ENCODE measurements at places on chromosomes 4 and X.

DNA sequence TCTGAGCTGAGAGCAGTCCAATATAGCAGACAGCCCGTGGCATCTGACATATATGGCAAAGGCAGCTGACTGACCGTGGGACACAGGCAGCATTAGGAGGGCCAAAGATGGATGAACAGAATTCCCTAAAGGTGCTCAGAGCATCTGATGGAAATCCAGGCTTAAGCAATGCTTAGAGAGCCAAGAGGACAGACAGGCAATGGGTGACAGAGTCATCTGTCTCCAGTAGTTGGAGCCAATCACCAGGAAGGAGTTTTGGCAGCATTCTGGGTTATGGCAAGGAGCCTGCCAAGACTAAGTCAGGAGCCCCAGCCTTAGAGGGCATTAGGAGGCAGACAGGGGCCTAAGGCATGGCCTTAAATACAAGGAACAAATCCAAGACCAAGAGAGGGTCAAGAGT is 153.3 kb upstream of the USP9X start:
- no peak for DNase-seq
- H3K4me3 ChIP-seq, result no peak overlapping the region
- H3K36me3 ChIP-seq, result no peaks in the 10 kb centered on the region
- H3K27ac ChIP-seq, result peak overlapping the region; percentile 71
- peaks cover 1% of the 10 kb centered on the region for H3K27me3 ChIP-seq

- H3K4me3 ChIP-seq, result no peak overlapping the region
- no peaks in the 10 kb centered on the region for H3K36me3 ChIP-seq
- H3K27me3 ChIP-seq, result peaks cover 13% of the 10 kb centered on the region
- peaks cover 54% of the 10 kb centered on the region for H3K4me1 ChIP-seq
These were observed 198.0 kb upstream of the LEF1 start for GRCh38 chr4:108366716-108367115.

DNA sequence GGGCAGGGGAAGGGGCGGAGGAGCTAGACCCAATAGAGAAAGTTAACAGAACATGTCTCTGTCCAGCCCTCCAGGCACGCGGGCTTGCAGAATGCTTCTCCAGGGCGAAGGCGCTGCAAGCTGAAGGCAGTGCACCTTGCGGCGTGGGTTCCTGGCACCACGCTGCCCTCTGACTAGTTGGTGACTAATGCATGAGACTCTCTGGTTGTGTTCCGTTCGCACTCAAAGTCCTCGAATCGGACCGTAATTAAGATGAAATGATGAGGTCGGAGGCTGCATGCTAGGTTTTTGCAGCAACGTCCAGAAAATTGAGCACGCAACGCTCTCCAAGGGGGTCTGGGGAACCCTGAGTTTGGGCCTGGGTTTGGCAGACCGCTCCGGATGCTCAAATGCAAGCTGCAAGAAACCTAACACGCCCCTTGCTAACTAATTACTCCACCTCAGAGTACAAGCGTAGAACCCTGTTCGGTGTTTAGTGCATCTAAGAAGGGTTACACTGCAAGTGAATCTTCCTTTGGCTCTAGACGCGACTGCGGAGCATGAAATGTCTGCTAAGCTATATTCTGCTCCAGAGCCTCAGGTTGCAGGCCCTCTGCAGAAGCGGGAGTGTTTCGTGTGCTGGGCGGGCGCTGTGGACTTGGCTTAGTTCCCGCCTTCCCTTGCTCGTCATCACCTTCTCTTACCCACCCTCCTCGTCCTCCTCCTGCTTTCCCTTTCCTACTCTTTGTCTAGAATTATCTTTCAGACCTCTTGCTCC is 57.1 kb upstream of the NKAP start:
- no peak for DNase-seq
- peaks cover 49% of the 10 kb centered on the region for H3K27me3 ChIP-seq
- H3K4me3 ChIP-seq, result no peak overlapping the region

DNA sequence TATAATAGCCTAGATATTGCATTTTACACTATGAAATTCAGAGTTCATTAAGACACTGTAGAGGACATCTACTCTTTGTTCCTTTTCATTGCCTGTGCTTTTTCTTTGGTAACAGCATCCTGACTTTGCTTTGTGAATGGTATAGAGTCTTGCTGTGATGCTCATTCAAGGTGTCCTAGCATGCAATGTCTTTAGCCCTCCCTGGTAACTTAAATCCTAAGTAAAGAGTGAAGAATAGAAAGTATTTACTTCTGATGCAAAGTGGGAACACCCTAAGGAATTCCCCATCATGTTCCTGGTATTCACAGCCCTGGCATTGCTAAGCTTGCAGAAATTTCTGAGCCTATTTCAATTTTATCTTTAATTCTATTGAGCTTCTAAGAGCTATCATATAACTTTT is 400.1 kb downstream of the FAT4 start:
- no peak for DNase-seq
- H3K4me1 ChIP-seq, result no peaks in the 10 kb centered on the region
- H3K4me3 ChIP-seq, result no peak overlapping the region

DNA sequence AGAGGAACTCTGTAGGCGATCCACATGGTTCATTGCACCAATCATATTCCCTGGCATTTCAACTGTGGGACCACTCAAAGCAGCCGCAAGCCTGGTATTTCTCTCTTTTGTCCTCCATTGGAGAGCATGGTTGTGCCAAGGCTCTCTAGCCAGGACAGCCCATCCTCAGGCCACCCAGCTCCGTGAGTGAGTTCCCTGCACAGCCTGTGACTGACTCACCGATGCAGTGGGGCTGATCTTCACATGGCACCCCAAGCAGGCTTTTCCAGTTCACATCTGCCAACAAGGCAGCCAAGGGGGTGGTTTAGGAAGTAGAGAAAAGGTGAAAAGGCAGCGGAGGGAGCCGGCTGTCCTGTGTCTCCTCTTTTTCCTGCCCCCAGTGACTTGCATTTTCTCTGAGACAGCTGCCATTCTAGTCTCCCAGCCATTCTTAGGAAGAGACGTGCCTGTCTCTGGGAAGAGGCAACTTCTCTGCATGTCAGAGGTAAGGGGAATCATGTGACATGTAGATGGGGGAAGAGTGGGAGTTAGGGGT is 69.2 kb downstream of the MID1IP1 start:
- H3K36me3 ChIP-seq, result no peaks in the 10 kb centered on the region
- H3K4me3 ChIP-seq, result no peak overlapping the region
- no peaks in the 10 kb centered on the region for H3K4me1 ChIP-seq
- DNase-seq, result no peak

GRCh38 chrX:53637479-53637878 is 49.0 kb downstream of the HUWE1 start:
- no peak for DNase-seq
- no peaks in the 10 kb centered on the region for H3K27me3 ChIP-seq
- peaks cover 3% of the 10 kb centered on the region for H3K4me1 ChIP-seq
- no peak overlapping the region for H3K4me3 ChIP-seq
- H3K27ac ChIP-seq, result no peak overlapping the region

GRCh38 chrX:30005813-30006212 is 209.6 kb upstream of the MAGEB2 start:
- no peak overlapping the region for H3K27ac ChIP-seq
- no peaks in the 10 kb centered on the region for H3K36me3 ChIP-seq
- no peaks in the 10 kb centered on the region for H3K27me3 ChIP-seq
- no peak overlapping the region for H3K4me3 ChIP-seq
- H3K4me1 ChIP-seq, result no peaks in the 10 kb centered on the region

- no peak for DNase-seq
- H3K27ac ChIP-seq, result no peak overlapping the region
- no peaks in the 10 kb centered on the region for H3K36me3 ChIP-seq
- H3K4me3 ChIP-seq, result no peak overlapping the region
- H3K4me1 ChIP-seq, result no peaks in the 10 kb centered on the region
- H3K27me3 ChIP-seq, result peaks cover 2% of the 10 kb centered on the region
These were observed 240.3 kb downstream of the PALLD start for GRCh38 chr4:168736860-168737805.

- no peaks in the 10 kb centered on the region for H3K27me3 ChIP-seq
- no peak for DNase-seq
- no peaks in the 10 kb centered on the region for H3K36me3 ChIP-seq
These were observed 436.2 kb downstream of the TLL1 start for GRCh38 chr4:166309286-166309685.

DNA sequence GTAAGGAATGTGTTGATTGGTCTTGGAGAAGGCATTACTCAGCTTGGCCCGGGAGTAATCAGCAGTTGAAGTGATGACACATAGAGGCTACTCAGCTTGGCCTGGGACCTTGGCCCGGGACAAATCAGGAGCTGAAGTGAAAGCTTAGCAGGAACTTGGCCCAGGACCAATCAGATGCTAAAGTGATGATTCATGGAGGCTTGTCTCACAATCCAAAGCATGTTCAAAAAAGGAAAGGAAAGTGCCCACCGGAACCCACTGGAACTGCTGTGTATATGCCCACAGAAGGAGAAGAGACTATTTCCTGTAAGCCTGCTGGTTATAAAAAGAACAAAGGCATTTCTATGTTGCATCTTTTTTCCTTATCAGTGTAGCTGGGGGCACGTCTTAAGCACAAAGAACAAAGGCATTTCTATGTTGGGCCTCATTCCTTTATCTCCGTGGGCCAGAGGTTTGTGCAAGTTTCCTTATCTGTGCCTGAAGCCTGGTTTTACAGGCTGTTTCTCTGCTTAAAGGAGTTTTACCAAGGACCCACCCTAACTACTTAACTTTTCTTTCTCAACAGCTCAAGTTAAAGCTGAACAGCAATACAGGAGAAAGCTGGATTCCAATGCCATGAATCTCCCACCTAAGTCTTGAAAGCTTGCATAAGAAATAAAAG is 1176.7 kb downstream of the NLGN4X start:
- no peaks in the 10 kb centered on the region for H3K4me1 ChIP-seq
- H3K4me3 ChIP-seq, result no peak overlapping the region
- no peak overlapping the region for H3K27ac ChIP-seq
- H3K27me3 ChIP-seq, result no peaks in the 10 kb centered on the region
- no peaks in the 10 kb centered on the region for H3K36me3 ChIP-seq
- no peak for DNase-seq

- peaks cover 13% of the 10 kb centered on the region for H3K4me1 ChIP-seq
- peaks cover 39% of the 10 kb centered on the region for H3K36me3 ChIP-seq
- H3K4me3 ChIP-seq, result no peak overlapping the region
- no peak for DNase-seq
- H3K27me3 ChIP-seq, result no peaks in the 10 kb centered on the region
These were observed 25.2 kb downstream of the PPP2R3B start for GRCh38 chrX:361231-362145.

DNA sequence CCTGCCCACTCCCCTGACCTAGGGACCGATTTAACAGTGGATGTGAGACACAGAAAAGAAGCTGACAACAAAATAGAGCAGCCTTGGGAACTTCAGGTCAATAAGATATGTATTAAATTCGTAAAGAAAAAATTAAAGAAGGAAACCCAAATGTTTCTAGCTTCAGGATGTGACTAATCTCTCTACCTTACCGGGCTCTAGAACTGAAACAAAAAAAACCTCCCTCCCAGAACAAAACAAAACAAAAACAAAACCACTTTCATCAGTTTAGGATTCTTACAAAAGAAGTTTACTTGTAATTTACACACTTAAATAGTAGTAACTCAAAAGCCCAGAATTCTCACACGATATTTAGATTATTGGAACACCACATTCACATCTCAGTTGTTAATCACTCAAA is 185.8 kb upstream of the RPS6KA3 start:
- peaks cover 3% of the 10 kb centered on the region for H3K27me3 ChIP-seq
- peak overlapping the region; percentile 1 for H3K4me3 ChIP-seq
- H3K27ac ChIP-seq, result peak overlapping the region; percentile 84
- DNase-seq, result no peak

DNA sequence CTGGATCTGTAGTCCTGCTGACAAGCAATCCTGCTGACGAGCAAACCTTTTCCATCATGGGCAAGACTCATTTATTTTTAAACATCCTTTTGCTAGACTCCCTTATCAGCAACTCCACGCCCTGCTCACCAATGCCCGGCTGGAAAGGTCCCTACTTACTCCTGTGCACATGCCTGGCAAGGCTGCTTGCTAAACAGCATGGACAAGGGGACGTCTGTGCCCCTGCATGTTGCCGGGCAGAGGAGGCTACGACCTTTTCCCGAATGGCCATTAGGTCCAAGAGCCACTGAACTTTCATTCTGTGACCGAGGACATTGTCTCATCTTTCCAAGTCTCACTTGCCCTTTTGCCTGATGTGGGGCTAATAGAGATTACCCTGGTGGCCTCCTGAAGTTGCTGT is 98.6 kb downstream of the MGST2 start:
- DNase-seq, result no peak
- no peaks in the 10 kb centered on the region for H3K36me3 ChIP-seq
- H3K4me3 ChIP-seq, result no peak overlapping the region
- H3K27me3 ChIP-seq, result peaks cover 11% of the 10 kb centered on the region
- H3K27ac ChIP-seq, result no peak overlapping the region

GRCh38 chr4:128527946-128528576 is 240.4 kb upstream of the PGRMC2 start:
- H3K36me3 ChIP-seq, result no peaks in the 10 kb centered on the region
- no peak for DNase-seq
- peaks cover 8% of the 10 kb centered on the region for H3K4me1 ChIP-seq
- H3K27me3 ChIP-seq, result peaks cover 3% of the 10 kb centered on the region

GRCh38 chrX:10050481-10050880 is 83.3 kb downstream of the CLDN34 start:
- peaks cover 24% of the 10 kb centered on the region for H3K4me1 ChIP-seq
- no peak overlapping the region for H3K27ac ChIP-seq
- no peak overlapping the region for H3K4me3 ChIP-seq
- no peaks in the 10 kb centered on the region for H3K27me3 ChIP-seq

GRCh38 chr4:28469387-28469786 is 1608.7 kb downstream of the STIM2 start:
- DNase-seq, result no peak
- no peak overlapping the region for H3K4me3 ChIP-seq
- H3K27ac ChIP-seq, result no peak overlapping the region

- no peak overlapping the region for H3K27ac ChIP-seq
- H3K4me3 ChIP-seq, result no peak overlapping the region
- no peaks in the 10 kb centered on the region for H3K27me3 ChIP-seq
- H3K4me1 ChIP-seq, result no peaks in the 10 kb centered on the region
- H3K36me3 ChIP-seq, result no peaks in the 10 kb centered on the region
These were observed 1331.1 kb downstream of the ADGRL3 start for GRCh38 chr4:62531264-62531663.

GRCh38 chr4:130422261-130422660 is 1326.3 kb downstream of the C4orf33 start:
- no peaks in the 10 kb centered on the region for H3K27me3 ChIP-seq
- H3K27ac ChIP-seq, result no peak overlapping the region
- no peaks in the 10 kb centered on the region for H3K36me3 ChIP-seq
- no peak overlapping the region for H3K4me3 ChIP-seq
- DNase-seq, result no peak

DNA sequence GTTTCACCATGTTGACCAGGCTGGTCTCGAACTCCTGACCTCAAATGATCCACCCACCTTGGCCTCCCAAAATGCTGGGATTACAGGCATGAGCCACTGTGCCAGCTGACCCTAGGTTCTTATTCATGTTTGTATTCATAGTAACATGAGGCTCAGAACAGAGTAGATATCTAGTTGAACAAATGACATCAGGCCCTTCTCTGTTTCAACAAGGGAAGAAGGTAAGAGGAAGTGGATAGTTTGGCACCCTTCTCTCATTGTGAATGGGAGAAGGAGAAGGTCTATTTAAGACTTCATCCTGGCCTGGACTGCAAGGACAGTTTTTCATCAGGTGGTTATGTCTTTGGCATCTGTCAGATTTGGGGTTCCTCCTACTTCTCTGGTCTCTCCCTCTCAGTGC is 13.8 kb downstream of the GJB1 start:
- no peak overlapping the region for H3K27ac ChIP-seq
- DNase-seq, result no peak
- no peaks in the 10 kb centered on the region for H3K4me1 ChIP-seq
- H3K27me3 ChIP-seq, result no peaks in the 10 kb centered on the region
